Activated T-cell treated with anti-CD3 and anti-CD28 coated beads for 24 hours (primary cell): ENCODE measurements at places on chromosomes 11 and 22.

DNA sequence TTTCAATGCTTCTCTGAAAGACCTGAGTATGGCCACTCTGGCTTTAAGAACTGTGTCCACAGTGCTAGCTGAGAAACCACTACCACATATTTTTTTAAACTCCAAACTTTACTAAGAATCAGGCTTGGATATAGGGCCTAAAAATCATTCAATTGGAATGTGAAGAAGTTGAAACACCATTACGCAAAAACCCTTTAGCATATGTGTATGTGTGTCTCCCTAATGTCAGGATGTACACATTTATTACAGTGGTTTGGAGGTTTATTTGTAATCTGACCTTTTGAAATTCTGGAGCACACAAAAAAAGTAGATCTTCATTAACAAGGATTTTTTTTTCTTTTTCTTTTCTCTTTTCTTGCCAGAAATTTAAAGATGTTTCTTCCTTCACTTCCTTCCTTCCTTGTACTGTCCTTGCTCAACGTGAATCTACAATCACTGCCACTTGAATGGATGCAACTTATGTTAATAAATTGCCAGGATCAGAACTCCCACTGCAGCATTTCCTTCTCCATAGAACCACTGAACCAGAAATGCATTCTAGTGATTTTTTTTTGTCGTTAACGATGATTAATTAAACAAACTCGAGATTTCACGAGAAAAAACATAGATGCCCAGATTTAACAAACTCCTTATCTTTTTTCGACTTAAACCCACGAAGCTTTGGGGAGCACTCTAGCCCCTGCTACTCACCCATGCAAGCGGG lies 3.1 kb upstream of the ADM start:
- DNase-seq: no peak

GRCh38 chr11:73308961-73309919 lies 1.2 kb downstream of the ARHGEF17 start:
- no peak for DNase-seq

DNA sequence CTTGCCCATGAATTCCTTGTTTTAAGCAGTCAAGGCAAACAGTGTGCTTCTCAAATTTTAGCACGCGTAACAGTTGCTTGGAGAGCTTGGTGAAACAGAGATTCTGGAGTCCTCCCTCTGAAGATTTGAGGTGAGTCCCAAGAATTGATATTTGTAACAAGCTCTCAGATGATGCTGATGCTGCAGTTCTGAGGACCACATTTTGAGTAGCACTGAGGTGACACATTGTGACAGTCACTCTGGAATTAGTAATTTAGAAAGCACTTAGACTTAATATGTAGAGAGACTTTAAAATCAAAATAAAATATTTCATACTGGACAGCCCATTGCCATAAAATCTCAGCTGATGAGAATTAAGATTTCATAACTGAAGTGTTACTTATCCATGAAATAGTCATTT lies 38.5 kb downstream of the DNAJC24 start:
- no peak for DNase-seq

DNA sequence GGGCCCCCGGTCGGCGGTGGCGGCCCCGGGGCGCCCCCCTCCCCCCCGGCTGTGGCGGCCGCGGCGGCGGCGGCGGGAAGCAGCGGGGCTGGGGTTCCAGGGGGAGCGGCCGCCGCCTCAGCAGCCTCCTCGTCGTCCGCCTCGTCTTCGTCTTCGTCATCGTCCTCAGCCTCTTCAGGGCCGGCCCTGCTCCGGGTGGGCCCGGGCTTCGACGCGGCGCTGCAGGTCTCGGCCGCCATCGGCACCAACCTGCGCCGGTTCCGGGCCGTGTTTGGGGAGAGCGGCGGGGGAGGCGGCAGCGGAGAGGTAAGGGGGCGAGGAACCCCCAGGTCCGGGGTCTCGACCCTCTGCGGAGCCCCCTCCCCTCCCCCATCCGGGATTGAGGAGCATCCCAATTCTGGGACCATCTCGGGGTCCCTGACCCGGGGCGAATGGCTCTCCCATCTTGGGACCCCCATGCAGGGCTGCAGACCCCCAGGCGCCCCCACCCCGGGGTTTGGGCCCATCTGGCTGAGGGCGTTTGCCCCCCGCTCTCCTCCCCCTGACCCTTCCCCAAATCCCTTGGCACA lies 431 bp downstream of the KMT2A start:
- no peak for DNase-seq
